Right atrium auricular region (tissue), 2 donors: ENCODE measurements at places on chromosomes 1 and 21.

GRCh38 chr1:9319208-9319788 lies 26.6 kb downstream of the SPSB1 start:
- DNase-seq = no peak

DNA sequence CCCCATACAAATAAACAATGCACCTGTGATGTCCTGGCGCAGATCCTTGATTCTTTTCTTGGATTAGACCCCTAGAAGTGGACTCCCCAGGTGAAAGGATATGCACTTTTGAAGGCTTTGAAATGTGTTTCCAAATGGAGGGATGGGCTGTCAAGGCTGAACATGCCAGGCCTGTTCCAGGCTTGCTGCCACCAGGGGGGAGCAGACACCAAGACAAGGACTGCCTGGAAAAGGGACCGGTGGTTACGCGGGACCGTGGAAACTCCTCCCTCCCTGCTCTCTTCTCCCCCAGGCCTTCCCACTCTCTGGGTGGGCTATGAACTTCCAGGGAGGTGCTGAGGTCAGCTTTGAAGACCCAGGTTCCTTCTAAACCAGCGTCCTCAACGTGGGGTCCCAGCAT lies 12.7 kb downstream of the C1QB start:
- no peak for DNase-seq

- DNase-seq = no peak
Observed at GRCh38 chr1:58813361-58813760, 29.5 kb upstream of the JUN start.

- no peak for DNase-seq
Observed at GRCh38 chr1:64505232-64505943, 35.5 kb downstream of the CACHD1 start.

DNA sequence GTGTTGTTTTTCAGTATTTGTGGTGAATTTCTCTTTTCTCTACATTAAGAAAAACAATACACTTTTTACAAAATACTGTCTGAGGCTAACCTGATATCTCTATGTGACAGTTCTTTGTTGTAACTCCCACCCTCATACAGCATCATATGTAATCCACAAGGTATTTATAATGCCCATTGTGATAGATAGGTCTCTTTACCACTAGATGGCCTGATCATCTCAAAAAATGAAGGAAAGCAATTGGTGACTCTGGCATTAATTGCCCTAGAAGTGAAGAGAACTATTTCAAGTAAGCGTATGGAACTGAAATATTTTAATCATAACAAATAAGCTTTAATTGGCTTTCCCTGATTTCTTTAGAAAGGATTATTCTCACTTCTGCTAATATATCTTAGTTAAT lies 36.2 kb upstream of the HFM1 start:
- DNase-seq = no peak
